LoVo (cell line): ENCODE measurements at places on chromosomes 4 and X.
A peak's percentile ranks its signal among the peaks of the same experiment; 100 is the strongest.

GRCh38 chr4:139631791-139632190, 33.8 kb upstream of the MGST2 start:
- no peak for DNase-seq

- DNase-seq, result no peak
Observed at GRCh38 chr4:113840861-113841260, 79.3 kb upstream of the CAMK2D start.

- no peak for DNase-seq
Observed at GRCh38 chr4:177285953-177286352, 23.7 kb upstream of the NEIL3 start.

- no peak for DNase-seq
Observed at GRCh38 chrX:51151734-51152133, 180.9 kb upstream of the NUDT10 start.

DNA sequence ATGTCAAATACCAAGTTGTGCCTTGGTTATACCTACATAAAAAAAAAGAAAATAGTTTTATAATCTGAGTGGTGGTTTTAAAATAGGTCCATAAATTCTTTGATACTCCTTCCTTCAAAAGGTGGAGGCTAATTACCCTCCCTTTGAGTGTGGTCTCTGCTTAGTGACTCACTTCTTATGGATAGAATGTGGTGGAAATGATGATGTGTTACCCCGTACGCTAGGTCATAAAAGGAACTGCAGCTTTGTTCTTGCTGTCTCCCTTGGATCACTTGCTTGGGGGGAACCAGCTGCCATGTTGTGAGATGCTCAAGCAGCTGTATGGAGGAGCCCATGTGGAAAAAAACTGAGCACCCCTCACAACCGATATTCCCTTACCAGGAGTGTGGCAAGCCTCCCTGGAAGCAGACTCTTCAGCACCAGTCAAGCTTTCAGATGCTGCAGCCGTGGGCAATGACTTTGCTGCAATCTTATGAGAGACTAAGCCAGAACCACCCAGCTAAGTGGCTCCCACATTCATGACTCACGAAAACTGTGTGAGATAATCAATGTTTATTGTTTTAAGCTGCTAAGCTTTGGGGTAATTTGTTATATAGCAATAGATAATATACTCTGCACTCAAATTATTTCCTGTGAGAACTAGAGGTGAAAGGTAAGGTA, 195.0 kb upstream of the GATB start:
- peak; percentile 16 for DNase-seq

- no peak for DNase-seq
Observed at GRCh38 chrX:126820700-126821420, 1.3 kb downstream of the PRR32 start.

GRCh38 chr4:39032218-39033085, at the start of gene TMEM156:
TSS of gene TMEM156 (minus strand) at chr4:39032409. CDS start at chr4:39032313, 96 bp downstream.
- no peak for DNase-seq

DNA sequence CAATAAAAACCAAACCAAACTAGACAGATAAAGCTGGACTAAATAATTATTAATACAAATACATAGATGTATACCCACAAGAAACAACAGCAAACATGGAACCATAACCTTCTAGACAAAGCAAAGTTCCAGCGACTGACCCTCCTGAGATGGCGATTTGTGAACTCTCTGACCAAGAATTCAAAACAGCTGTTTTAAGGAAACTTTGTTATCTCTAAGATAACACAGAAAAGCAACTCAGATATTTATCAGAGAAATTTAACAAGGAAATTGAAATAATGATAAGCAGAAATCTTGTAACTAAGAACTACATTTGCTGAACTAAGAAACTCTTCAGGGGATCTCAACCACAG, 23.4 kb upstream of the MTHFD2L start:
- DNase-seq, result no peak
